ENCODE measurements at places on chromosomes 2 and 18.

DNA sequence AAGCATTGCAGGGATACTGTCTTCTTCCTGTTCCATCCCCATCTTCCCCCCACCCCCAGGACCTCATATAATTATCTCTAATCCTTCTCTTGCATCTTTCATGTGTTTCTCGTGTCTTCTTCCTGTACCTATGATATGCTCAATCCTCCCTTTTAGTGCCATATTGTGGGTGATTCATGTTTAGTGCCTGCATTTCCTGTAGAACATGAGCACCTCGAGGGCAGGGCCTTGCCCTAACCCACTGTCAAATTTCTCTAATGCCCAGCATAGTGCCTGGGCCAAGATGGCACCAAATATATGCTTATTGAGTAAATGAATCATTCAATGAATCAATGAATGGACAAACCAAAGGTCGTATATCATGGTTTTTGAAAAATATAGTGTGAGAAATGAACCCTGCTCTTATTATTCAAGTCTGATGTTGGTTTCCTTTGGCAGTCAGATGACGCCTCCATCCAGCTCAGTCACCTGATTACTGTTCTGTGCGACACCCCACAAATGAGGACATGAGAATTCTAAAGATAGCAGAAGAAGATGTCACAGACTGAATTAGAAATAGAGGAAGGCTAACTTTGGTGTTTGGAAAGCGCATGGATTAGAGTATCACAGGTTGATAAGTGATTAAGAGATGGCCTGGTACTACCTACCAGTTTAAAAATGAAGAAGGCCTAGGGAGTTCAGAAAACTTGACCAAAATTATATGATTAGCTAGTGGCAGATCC, 278.4 kb downstream of the PRKCE start:
- DNase-seq = no peak

- no peak for DNase-seq
Measured at GRCh38 chr18:59665057-59666006, 31.9 kb downstream of the CCBE1 start.

DNA sequence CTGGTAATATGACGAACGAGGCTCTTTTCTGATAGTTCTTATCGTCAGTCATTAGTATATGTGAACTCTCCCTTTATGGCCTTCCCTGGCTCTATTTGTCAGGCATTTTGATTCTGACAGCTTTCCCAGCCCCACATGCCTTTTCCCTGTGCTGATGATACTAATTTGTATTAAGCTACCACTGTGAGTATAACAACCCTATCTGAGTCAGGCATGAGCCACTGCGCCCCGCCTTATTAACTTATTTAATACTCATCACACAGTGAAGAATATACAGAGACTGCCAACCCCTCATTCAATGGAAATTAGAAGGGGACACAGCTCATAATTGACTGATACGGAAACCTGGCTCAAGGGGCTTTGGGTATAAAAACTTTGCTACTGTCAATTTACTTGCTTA, 140.0 kb downstream of the NETO1 start:
- no peak for DNase-seq

DNA sequence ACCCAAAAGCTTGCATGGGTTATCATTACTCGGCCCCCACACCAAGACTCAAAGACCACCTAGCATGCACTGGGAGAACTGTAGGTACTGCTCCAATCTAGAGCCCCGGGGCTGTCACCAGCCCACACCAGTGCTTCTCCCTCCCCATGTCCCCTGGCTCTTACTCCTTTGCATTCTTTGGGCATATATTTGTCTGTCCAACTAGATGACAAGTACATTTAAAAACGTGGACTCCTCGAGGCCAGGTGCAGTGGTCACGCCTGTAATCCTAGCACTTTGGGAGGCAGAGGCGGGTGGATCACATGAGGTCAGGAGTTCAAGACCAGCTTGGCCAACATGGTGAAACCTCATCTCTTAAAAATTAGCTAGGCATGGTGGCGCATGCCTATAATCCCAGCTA, 7.8 kb downstream of the AFG3L2 start:
- DNase-seq = no peak

DNA sequence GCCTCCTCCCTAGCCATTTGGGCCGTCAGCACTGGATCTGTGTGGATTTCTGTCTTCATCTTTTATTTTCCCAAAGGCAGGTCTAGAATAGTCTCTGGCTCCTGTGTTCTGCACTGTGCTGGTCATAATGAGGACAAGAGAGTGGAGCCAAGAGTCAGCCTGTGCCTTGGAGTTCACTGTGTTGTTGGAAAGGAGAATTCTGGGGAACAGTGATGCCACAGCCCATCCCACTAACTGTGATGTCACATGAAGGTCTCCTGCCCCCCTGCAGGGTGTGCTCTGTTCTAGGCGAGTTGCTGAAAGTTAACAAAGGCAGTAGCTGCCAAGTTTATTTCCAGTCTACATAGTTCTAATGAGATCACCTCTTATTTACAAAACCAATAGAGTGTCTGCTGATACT, 248.5 kb downstream of the TPGS2 start:
- DNase-seq = no peak

DNA sequence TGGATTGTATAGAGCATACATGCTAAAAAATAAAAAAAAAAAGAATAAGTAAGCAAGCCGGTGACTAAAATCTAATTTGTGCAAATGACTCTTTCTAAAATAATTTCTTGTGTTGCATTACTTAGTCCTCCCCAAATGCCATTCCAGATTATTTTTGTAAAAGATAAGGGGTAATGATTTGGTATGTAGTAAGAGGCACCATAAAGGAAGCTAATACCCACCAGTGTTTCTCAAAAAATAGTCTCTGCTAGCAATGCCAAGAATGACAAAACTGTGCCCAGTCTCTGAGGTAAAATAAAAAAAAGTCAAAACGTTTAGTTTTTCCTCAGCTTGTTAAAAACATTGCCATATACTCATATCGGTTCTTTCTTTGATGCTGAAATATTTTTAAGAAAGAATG, 2.7 kb downstream of the METTL5 start:
- no peak for DNase-seq

GRCh38 chr2:46300406-46300832, 3.2 kb downstream of the EPAS1 start:
- no peak for DNase-seq

DNA sequence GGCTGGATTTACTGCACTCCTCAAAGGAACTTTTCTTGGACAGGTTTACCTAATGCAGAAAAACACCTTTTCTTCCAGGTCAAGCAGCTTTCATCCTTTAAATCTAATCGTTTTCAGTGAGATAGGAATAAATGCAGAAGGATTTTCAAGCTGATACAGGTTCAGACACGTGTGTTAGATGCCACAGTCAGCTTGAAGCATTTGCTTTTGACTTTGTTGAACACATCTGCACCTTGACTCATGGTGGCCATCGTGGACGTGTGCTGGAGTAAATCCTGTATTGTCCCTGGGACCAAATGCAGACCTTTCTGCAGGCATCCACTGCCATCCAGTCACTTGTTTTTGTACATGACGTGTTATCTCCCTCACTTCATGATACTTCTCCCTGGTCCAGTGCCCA, 61.9 kb downstream of the KLHL29 start:
- DNase-seq = no peak

GRCh38 chr18:44729631-44730101, 49.0 kb downstream of the SETBP1 start:
- DNase-seq = peak; percentile 7

DNA sequence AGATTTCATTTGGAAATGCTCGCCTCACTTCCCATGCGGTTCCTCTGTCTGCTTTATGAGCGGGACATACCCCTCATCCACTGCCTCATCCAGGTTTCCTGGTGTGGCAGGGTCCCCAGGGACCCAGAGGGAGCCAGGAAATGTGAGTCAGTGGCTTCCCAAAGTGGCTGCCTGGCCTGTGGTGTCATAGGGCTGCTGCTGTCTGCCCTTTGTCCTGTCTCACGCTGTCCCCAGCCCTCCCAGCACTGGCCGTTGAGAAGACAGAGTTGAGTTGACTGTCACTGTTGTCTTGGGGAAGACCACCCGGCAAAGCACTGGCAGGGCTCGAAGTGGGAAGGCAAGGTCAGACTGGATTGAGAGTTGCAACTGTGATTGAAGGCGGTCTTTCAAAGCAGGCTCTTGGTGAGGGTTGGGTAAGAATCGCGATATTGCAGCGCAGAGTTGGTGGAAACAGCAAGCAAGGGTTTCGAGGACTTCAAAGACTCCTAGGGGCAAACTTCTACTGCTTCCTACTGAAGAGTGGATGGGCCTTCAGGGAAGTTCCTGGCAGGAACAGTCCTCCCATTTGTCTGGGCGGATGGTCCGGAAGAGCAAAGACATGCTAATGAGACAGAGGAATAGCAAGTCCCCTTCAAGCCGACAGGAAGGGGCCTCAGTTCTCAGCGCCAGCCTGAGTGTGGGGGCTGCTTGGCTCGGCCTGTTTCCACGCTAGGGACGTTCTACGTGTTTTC, 33.9 kb downstream of the RAB31 start:
- DNase-seq = no peak

DNA sequence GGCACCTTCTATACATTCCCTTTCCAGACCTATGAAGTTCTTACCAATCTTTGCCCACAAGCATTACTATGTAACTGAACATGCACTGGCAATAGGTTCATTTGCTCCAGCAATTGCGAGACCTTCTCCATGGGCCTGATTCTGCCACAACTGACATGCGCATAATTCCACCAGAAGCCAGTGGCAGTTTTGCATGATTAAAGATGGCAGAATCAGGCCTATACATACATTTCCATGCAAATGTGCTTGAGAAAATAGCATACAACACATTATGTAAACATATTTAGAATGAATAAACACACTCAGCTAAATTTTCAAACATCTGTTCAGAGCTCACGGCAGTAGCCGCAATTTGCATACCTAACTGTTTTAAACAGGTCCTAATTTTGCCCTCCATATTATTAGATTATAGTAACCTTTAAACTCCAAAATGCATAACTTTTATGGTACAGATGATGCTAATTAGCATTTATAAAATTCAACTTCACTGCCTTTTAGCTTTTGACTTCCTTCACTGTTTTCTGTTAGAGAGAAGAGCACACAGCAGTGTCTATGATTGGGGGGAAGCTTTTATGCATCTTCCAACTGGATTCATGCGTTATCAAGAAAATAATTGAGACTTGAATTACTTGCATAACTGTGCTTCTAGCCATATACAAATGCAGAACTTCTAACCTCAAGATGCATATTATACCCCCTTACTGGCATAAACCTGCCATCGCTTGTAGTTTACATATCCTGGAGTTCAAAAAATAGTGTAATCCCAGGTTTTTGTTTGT, 155.3 kb upstream of the CDH19 start:
- DNase-seq = no peak

DNA sequence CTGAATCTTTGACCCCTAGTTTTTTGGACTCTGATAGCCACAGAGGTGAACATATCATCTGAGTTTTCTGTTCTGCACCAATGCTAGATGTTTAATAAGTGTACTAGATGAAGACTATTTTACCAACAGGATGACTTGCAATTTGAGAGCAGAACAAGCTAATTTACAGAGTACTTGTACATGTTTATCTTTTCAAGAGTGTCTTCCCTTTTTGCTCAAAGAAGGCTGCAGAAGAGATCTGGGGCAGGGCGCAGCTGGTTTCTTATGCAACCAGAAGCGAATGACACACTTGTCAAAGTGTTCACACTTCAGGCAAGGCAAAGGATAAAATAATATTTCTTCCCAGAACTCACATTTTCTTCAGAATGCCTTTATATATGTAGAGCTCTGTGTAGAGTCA, 86.0 kb downstream of the VWA3B start:
- DNase-seq = no peak

GRCh38 chr2:48249025-48249424, 280.9 kb upstream of the STON1 start:
- DNase-seq = no peak

GRCh38 chr2:58926112-58926511, 685.0 kb upstream of the FANCL start:
- no peak for DNase-seq

DNA sequence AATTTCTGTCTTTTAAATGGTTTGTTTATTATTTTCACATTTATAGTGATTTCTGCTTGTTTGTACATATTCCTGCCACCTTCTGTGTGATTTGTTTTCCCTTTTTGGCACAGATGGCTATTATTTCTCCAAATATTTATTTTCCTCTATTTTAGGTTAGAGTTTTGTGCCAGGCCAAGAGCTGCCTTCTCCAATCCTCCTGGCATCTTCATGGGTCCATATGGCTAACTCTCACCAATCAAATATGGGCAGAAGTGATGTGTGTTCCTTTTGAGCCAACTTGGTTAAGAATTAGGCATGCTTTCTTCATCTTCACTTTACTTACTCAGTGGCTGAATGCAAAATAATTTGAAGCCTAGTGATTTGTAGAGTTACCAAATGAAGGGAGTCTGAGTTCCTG, 697.1 kb upstream of the CELF4 start:
- no peak for DNase-seq

DNA sequence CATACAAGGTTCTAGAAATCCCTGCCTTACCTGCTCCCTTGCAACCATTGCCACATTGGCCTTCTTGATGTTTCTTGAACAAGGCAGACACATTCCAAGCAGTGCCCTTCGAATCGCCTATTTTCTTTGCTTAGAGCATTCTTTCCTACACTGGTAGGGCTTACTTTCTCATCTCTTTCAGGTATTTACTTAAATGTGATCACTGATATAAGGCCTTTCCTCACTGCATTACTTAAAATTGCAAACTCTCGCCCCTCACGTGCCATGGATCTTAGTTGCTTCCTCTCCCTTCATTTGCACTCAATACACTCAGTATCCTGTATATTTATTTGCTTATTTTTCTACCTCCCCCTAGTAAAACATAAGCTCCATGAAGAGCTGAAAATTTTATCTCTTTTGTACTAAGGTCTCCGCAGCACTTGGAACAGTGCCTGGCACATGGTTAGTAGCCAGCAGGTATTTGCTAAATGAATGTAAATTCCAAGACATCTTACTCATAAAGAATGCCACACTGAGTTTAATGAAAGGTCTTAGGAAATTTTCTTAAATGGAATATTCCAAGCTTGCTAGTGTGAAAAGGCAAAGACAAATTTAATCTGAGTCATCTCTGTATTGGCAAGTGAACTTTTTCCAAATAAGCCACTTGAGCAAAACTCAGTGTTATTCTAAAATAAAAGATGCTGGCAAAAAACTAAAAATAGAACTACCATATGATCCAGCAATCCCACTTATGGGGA, 42.4 kb upstream of the FIGN start:
- DNase-seq = no peak

DNA sequence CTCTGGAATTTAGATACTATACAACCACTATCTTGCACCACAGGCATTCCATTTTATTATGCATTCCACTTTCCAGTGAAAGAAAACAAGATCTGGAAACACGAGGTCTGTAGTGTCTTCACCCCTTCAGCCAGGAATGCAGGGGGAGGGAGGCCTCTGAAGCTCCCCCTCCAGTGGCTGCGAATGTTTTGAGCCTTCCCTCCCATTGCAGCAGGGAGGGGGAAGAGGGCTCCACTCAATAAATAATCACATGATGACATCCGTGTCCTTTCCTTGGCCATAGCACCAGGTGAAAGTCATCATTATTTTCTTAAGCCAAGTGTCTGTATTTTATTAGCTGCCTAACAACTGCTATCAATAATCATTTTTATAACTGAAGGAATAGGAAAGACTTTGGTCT, 38.6 kb downstream of the ALPK2 start:
- DNase-seq = no peak

GRCh38 chr2:69674316-69674670, 30.8 kb upstream of the AAK1 start:
- no peak for DNase-seq
